ENCODE measurements at places on chromosomes 3 and 15.

DNA sequence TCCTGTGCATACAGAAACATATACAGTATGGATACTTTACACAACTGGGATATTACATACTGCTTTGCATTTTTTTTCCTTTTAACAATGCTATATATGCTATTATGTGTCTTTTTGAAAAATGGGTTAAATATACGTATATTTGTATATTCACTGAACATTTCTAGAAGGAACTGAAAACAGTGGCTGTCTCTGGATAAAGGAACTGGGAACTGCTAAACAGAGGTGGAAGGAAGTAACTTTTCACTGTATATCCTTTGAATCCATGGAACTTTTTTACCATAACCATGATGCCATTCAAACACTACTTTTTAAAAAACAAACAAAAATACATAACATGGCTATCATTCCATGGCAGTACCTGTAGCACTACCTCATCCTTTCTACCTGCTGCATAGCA, 1.8 kb downstream of the MTFMT start:
- DNase-seq = no peak

DNA sequence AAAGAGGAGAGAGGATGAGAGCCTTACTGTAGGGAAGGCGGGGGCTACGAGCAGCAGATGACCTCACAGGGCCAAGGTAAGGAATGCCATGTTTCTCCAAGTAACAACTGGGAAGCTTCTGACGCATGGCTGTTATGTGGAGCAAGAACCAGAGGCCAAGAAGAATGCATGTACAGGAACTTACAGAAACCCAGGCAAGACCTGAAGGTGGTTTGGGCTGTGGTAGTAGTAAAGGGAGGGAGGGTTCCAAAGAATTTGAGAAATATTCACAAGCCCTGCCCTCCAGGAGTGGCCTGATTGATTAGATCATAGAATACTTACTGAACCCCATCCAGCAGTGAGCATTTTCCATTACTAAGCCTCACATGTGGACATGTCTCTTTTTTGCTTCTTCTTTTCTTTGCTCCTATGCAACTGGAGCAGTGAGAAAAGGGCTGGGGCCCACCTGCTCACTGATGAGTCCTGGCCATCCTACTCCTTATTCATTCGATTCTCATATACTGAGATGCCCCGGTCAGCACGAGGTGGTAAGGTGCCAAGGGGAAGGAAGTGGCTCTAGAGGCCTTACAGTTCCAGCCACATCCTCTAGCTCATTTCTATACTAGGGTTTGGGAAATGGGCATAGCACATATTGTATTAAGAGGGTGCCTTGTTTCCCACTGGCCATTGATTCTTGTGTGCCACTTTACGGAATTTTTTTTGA, 8.3 kb upstream of the SLC12A8 start:
- no peak for DNase-seq

GRCh38 chr3:66504850-66505641, 4.2 kb upstream of the LRIG1 start:
- no peak for DNase-seq

GRCh38 chr3:171959532-171960089, 79.8 kb upstream of the FNDC3B start:
- DNase-seq = no peak

DNA sequence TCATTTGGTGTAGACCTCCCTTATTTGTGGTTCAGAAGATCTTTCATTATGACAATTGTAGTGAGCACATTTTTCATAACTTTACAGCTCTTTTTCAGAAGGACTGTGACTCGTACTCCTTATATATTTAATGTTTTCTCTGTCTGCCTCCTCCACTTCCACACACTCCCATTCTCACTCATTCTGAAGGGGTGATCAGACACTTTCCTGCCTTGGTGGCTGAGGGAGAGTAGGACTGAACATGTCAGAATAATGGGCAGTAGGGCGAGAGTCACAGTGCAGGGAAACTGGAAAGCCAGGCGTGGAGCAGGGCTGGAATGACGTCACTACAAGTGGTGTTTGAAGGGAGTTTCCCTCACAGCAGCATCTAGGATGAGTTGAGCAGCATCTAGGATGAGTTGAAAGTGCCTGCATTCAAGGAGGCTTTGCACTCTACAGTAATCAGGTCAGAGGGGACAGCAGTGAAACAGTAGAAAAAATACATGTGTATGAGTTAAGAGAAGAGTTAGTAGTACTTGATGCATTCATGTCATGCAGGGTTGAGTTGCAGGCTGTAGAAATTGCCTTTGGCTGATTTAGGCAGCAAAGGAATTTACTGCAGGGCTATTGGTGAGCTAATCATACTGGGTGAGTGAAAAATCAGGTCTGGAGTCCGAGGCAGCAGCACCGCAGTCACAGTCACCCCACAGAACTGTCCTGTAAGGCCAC, 36.3 kb upstream of the FBXL22 start:
- DNase-seq = no peak

DNA sequence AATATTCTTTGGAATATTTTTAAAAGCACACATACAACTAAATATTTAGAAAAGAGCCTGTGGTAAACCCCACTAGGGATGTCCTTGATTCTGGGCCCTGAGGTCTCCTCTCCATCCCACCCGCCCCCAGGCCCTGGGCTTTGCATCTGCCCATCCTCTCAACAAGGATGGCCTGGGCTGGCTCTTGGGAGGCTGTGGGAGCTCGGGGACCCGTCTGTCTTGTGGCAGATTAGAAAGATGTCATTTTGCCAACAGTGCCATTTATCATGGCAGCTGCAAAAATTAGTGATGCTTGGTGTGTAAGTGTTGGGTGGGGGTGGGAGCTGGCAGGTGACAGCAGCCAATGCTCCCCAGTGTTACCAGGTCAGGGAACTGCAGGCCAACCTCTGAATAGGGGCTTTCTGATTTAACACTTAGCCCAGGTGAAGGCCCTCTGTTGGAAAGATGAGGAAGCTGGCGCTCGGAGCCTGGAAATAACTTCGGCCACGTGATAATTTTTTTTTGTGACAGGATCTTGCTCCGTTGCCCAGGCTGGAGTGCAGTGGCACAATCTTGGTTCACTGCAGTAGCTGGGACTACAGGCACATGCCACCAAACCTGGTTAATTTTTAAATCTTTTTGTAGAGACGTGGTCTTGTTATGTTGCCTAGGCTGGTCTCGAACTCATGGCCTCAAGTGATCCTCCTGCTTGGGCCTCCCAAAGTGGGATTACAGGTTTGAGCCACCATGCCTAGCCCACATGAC, 16.9 kb upstream of the CSPG4 start:
- DNase-seq = no peak

- no peak for DNase-seq
These were observed 138.2 kb upstream of the IL12A start for GRCh38 chr3:159850481-159850880.

GRCh38 chr15:94441760-94442159, 210.4 kb downstream of the MCTP2 start:
- DNase-seq = no peak

DNA sequence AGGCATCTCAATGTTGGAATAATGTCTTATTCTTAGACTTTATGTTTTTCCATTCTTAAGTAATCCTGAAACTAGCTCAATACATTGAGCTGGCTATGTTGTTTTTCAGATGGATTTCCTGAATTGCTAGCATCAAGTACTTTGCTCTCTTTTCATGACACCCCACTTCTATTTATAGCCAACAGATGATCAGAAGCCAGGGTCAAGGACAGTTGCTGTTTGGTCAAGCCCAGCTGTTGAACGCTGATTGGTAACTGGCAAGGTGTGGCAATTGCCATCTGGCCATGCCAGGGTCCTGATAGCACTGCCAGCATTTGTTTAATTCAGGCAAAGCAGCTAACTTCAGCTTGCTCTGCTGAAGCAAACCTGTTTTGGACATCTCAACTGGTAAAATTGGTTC, 46.2 kb upstream of the PLCL2 start:
- DNase-seq = no peak

GRCh38 chr3:188432802-188433520, 279.0 kb downstream of the LPP start:
- DNase-seq = no peak

- DNase-seq = no peak
These were observed 360.4 kb upstream of the ADAMTS9 start for GRCh38 chr3:65048151-65048550.

GRCh38 chr15:66751579-66751978, 49.5 kb downstream of the SMAD6 start:
- no peak for DNase-seq

DNA sequence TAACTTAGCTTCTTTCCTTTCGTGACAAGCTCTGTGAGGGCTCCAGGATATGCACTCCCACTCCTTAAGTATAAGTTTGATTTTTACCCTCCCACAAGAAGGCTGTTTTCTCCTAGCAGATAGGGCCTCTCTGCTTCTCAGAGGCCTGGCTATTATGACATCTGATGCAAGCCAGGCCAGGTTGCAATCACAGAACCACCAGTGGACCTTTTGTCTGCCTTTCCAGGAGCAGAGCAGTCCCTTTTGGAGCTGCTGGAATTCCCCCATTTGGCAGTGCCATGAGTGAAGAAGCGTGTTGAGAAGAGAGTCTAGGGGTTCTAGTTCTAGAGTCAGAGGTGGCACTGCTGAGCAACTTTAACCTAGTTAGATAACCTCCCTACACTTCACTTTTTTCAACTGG, 1004.3 kb upstream of the SEMA6D start:
- no peak for DNase-seq

DNA sequence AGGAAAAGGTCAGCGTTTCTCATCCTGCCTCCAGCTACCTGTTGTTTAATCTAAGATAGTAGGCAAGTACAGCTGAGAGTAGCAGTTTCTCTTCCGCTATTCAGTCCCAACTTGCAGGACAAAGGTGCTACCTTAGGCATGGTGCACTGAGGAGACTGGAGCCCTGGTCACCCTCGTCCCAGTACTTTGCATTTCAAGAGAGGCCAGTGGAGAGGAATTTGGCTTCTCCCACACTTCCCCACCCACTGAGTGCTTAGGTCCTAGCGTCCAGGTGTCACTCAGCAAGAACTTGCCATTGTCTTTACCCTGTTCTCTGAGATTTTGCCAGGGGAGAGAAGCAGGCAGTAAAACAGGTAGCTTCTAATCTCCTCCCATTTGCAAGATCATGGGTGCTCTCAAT, 12.5 kb upstream of the RPN1 start:
- DNase-seq = no peak

DNA sequence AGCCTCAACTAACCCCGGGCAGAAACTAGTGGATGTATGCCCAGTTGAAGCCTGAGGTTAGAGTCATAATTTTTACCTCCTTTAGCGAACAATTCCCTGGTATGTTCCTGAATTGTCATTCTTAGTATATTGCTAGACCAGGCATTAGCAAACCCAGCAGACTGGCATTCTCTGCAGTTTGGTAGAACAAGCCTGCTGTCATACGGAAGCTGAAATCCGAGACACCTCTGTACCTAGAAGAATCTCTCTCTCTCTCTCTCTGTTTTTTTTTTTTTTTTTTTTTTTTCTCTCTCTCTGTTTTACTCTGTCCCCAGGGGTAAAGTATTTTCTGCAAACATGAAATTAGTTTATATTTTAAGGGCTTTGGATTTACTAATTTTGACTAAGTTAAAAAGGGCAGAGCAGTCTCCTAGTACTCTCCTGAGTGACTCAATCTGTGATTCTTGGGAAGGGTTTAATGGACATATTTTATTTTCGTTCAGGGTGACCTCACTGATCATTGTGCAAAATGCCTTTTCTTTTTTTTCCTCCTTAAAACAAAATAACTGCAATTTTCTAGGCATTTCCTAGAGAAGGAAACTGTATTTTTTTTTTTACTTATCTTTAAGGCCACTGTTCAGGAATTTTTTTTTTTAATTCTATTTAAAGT, 133.6 kb upstream of the ICE2 start:
- DNase-seq = no peak

- DNase-seq = no peak
These were observed 151.8 kb upstream of the DPH6 start for GRCh38 chr15:35697549-35698299.

DNA sequence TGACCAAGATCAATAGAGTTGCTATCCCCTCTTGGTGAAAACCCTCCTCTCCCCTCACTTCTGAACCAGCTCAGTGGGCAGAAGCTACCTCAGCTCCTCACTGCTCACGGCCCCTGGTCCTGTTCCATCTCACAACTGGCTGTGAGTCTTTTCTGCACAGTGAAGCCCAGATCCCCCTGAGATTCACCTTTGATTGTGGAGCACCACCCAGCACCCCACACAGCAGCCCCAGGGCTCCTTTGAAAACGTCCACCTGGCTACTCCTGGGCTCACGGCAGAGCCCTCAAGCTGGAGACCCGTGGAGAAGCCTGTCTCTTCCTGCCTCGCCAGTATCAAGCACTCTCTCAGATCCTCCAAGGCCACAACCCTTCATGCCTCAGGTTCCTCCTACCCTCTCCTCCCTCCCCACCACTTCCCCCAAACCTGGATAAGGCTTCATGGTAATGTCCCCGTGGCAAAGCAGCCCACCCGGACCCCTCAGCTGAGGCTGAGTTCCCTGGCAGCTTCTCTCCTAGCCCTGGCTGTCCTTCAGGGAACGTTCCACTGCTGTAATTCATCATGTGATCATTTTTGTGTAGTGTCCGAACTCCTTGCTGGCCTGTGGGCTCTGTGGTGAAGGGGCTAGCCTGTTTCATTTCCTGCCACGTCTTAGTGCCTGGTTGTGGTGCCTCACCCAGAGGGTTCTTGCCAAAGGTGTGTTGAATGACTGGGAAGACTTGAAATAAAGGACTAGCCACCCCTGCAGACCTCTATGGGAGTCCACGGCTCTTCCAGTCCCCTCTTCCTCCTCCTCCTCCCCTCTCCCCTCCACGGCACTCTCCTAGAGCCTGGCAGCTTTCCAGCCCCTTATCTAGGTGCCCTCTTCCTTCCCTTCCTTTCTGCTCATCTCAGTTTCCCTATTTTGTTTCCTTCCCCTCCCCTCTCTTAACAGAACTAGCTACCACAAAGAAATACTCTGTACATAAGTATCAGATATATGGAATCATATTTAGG, 44.5 kb downstream of the KY start:
- DNase-seq = no peak

DNA sequence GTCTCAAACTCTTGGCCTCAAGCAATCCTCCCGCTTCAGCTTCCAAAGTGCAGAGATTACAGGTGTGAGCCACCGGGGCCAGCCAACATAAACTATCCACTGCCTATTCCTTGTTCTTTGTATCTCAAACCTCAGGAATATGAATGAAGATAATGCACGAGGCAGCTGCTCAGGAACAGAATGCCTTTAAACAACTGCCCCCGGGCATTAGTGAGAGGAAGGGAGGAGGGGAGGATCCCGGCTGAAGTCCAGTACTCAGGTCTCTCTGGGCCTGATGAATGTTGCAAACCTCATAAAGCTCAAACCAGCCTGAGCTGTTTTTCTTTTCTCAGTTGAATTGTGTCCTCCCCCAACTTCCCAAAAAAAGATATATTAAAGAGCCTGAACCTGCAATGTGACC, 26.9 kb upstream of the MTMR14 start:
- no peak for DNase-seq

GRCh38 chr3:36600404-36600803, 163.9 kb downstream of the DCLK3 start:
- DNase-seq = no peak

GRCh38 chr3:66144568-66145407, 76.0 kb upstream of the SLC25A26 start:
- DNase-seq = no peak

DNA sequence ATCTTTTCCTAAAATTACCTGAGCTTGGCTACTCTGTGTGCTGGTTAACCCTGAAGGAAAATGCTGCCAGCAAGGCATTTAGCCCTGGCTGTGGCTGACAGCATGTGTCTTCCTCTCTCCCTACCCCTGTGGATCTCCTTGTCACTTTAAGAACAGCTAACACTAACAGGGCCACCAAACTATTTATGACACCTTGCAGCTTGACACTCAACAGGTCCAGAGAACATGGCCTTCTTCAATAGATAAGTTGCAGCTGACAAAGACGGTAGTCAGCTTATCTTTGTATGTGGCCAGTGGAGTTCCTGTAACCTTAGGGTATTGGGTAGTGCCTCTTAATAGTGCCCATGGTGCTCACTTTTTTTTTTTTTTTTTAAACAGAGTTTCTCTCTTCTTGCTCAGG, 32.0 kb upstream of the COPB2 start:
- DNase-seq = no peak

GRCh38 chr15:83784975-83785374, 131.1 kb downstream of the ADAMTSL3 start:
- DNase-seq = no peak

All from central memory CD8-positive, alpha-beta T cell (primary cell).